ENCODE measurements at places on chromosomes 2 and 18.

DNA sequence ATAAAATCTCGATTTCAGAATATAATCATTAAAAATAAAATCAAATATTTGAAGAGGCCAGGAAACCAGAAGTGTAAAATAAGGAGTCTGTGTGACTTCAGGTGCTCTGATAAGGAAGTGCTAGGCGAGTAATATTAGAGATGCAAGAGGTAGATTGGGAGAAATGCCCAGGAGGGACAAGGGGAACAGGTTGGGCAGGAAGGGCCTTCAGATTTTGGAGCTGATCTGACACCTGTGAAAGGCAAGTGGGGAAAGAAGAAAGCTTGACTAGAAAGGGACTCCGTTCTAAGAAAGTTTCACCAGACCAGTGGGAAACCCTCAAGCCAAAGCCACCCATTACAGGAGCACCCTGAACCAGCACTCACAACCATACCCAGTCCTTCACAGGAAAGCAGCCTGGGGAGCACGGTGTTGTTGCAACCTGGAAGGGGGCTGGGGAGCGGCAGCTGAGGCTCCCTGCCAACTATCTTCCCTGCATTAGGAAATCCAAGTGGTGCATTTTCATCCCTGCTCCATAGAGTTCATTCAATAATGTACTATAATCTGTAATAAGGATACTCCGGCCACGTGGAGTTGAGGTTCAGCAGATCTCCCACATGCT, 57.5 kb upstream of the GREB1L start:
- DNase-seq, result no peak

DNA sequence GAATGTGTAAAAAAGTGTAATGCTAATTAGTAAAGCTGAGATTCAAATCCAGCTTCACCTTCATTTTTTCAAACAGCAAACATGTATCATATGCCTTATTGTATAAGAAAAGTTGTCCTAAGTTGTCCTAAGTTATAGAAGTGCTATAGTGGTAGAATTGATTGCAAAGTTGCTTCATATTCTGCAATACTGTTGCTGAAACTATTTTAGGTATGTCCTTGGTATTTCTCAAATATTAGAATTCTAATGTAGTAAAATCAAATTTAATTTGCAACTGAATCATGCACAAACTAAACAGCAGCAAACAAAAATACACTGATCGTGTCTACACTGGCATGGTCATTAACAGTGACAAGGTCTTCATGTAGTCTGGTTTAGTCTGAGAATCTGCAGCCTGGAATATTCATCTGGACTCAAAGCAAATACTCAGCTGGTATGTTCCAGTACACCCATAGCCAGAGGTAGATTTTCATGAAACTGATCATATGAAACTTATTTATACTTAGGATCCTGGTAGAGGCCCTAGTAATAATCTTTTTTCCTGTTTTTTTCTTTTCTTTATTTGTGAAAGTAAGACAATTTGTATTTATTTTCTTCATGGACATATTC, 555.6 kb upstream of the ZEB2 start:
- DNase-seq, result no peak

GRCh38 chr2:223199531-223200515, 147.8 kb downstream of the KCNE4 start:
- DNase-seq, result no peak

DNA sequence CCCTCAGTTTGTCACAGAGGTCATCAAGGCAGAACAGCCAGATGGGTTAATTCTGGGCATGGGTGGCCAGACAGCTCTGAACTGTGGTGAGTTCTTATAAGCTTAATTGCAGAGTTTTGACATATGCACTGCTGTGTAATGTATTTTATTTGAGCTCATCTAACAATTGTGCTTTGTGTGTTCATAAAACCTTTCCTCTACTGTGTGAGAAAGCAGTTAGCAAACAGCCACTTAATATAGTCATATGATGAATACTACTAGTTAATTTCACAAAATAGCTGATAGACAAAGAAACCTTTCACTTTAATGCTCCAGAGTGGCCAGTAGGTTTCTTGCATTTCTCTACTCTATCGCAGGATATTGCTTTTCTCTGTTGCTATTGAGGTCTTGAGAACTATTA, 43.1 kb downstream of the CPS1 start:
- no peak for DNase-seq

GRCh38 chr2:49123600-49123999, 30.7 kb downstream of the FSHR start:
- no peak for DNase-seq

GRCh38 chr18:6484659-6485058, 69.9 kb upstream of the L3MBTL4 start:
- DNase-seq, result no peak

DNA sequence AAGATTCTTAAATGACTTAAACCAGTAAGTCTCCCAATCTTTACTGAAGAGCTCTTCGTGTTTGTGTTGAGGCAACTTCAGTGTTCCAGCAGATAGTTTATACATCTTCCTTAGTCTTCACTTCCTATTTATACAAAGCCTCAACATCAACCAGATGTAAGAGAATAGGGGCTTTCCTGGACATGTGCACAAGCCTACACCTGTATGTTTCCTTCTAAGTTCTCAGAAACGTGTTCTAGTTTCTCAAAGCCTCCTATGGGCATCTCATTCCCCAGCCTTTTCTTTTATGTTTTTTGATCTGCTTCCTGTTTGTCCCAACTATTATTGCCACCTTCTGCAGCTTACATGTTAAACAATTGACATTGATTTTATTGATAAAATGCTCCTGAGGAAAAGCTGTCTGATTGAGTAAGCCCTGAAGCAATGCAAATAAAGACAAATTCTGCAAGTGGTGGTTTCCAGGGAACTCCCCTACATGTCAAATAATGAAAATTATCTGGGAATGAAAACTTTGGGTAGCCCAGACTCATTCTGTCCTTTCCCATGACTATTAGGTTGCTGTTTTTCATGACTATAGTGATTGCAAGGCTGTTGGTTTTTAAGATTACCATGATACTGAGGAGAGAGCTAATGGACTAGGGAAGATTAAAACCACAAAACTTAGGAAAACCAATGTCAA, 663.3 kb upstream of the ACVR2A start:
- no peak for DNase-seq

DNA sequence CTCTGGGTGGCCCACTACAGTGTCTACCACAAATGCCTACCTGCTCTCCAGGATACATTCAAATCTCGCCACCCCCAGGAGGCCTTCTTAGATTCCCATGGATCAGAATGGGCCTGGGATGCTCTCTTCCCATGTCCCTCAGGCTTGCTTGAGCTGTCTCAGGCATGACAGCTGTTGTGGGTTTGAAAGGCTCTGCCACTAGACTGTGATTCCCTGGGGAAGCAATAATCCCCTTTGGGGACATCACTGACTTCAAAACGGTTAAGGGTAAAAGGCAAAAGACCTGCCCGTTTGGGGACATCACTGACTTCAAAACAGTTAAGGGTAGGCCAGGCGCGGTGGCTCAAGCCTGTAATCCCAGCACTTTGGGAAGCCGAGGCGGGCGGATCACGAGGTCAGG, 35.8 kb upstream of the ZNF516 start:
- no peak for DNase-seq

- DNase-seq, result no peak
Measured at GRCh38 chr18:57743008-57743407, 60.1 kb downstream of the ATP8B1 start.

DNA sequence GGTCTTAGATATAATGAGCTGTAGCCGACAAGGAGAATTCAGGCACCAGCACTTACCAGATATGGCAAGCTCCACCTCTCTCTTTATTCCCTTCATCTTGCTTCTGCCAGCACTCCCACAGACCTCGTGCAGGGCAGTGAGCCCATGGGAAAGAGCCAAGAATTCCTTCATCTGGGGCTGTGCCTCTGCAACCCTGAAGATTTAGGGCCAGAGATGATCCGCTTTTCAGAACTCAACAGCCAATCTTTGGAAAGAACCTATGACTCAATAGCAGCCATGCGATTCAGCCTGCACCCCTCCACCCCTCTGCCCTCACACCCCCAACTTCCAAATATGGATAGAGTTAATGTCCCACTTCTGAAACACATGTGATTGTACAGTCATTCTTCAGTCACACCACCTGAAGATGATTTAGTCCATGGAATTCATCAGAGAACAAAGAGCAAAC, 533.7 kb upstream of the TNP1 start:
- no peak for DNase-seq

DNA sequence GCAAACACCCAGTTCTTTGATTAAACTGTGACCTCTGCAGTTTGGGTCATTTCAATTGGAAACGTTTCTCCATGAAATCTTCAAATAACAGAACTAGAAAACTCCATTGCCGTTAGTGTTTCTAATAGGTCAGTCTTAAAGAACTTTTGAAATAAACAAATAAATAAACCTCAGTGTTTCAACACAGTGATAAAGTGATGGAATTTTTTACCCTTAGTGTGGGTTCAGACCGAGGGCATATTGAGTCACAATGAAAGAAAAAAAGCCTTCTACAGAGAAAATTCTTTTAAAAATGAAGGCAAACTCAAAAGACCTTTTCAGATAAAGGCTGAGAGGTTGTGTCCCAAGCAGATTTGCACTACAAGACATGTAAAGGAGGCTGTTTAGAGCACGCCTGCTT, 149.6 kb downstream of the NCKAP5 start:
- DNase-seq, result no peak

- DNase-seq, result peak; percentile 6
Measured at GRCh38 chr18:79496978-79497637, 101.4 kb downstream of the NFATC1 start.

DNA sequence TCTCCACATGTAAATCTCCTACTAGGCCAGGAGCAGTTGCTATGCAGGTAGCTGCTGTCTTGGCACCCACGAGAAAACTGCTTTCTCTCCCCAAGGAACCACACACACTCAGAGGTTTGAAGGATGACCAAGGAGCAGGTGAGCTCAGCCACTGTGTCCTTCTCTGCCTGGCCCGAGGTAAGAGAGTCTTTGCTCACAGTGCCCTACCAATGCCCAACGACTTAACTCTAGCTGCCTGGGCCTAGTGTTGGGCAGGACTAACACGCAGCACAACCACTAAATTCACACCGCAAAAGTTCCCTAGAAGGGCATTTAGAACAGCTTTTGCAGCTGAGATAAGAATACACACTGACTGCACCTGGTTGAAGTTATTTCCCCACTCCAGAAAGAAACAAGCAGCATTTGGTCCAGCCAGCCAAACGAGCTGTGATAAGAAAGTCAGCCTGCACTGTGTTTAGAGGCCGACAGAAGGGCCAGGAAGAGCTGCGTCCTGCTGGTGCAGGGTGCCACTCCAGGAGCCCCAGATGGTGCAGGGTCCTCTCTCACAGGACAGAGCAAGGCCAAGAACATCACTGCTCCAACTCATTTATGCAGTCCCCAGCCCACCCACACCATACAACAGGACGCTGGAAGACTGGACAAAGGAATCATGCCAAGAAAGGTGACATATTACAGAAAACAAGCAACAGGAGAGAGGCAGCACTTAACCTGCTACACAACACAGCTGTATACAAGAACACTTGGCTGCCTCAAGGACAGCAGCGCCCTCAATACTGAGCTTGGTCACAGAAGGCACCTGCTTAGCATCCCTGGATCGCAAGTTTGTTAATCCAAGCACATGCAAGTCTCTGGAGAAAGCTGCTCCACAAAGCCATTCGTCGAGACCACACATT, 12.5 kb downstream of the HDLBP start:
- no peak for DNase-seq

DNA sequence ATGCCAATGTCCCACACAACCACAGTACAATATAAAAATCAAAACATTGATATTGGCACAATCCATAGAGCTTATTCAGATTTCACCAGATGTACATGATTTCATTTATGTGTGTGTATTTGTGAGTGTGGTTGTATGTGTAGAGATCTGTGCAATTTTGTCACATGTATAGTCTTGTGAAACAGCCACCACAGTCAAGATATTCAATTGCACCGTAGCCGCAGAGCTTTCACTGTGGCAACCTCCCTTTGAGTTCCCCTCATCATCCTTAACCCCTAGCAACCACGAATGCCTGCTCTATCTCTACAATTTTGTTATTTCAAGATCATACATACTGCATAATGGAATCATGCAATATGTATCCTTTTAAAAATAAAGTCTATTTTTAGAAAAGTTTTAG, 391.3 kb downstream of the SETBP1 start:
- DNase-seq, result no peak

GRCh38 chr18:58223717-58224424, 179.8 kb downstream of the NEDD4L start:
- no peak for DNase-seq

DNA sequence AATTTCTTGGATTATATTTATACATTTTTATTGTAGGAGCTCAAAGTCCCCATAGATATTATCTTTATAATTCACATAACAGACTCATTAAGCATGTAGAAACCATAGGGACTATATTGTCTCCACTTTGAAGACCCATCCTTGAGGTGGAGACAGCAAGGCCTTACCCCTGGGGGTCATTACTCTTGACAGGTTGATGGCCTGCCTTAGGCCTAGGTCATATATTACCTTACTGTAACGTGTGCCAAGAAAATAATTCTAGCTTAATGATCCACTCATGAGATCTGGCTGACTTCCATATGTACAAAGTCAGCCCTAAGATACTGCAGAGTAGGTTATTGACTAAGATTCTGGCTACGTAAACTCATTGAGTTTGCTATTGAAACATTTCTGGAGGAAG, 65.4 kb upstream of the GLS start:
- DNase-seq, result peak; percentile 54

- no peak for DNase-seq
Measured at GRCh38 chr2:232456296-232457120, 555 bp downstream of the ALPI start.

GRCh38 chr2:223841436-223842190, 4.2 kb upstream of the AP1S3 start:
- DNase-seq, result no peak

- peak; percentile 46 for DNase-seq
Measured at GRCh38 chr18:13629841-13630715, 96.3 kb downstream of the FAM210A start.

DNA sequence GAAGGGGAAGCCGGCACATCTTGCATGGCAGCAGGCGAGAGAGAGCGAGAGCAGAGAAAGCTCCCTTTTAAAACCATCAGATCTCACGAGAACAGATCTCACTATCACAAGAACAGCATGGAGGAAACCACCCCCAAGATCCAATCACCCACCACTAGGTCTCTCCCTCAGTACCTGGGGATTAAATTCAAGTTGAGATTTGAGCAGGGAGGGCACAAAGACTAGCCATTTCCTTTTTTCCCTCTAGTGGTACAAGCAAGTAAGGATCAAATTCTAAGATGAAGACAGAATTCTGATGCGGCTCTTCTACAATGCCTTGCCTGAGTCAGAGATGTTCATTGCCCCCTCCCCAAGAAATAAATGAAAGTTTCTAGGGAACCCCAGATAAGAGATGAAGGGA, 45.6 kb upstream of the ANKRD44 start:
- DNase-seq, result no peak

DNA sequence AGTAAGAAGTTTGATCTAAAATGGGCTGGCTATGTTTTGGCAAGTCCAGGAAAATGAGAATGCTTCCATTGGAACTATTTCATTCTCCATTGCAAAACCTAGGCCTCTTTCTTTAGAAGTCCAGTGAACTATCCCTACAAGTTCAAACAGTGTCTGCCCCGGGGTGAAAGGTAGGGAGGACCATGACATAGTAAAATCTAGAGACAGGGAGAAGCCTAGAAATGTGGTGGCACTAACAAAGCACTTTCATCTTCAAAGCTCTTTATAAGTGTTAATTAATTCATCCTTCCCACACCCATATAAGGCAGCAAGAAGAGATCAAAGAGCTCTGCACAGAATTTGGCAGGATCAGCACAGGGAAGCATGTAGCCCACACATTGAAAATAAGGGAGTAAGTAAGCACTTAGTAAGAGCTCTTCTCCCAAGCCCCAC, 214.5 kb downstream of the IRS1 start:
- no peak for DNase-seq

Measured in NCI-H1105 (cell line).